ENCODE measurements at places on chromosomes 7 and 10.

DNA sequence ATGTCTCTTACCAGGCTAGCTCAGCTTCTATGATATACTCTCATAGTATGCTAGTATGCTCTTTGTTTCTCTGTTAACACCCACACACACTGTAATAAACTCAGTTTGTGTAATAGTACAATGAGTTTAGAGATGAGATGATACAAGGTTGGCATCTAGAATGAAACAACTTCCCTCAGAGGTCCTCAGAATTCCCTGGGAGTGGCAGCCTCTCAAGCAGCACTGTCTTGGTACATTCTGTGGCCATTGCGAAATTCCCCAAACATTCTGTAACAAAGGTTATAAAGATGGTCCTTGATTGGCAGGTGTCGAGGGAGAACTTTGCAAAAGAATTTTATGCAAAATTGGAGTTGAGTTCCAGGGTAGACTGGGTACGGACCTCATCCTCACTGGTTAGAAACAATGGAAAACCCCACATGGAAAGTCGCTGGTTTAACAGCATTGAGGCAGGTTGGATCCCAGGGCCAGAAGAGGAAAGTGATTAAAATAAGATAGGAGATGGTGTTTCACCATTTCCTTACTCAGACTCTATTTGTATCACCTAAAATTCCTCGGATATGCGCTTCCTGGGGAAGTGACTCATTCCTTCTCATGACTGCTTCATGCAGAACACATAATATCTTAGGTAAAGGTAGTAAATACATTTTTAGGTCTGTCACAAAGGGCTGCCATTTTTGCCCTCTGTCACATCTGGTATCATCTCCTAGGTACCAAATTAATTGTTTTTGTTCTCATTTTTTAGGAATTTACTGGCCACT is 657.8 kb downstream of the SORCS1 start:
- no peak for DNase-seq

DNA sequence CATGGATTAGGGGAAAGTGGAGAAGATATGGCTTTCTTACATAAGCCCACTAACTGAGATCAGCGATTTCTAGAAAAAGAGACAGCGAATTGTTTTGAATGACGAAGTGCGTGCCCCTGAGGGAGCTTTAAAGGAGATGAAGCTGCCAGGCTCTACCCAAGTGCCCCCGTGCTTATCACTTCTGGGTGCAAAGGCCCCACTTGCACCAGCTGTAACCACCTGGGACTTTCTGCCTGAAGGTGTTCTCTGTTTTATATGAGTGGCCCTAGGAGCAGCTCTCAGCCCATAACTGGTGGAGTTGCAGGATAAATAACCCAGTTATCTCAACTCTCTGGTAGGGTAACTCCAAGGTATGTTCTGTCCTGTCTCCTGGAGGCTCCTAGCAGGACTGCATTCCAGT is 20.4 kb upstream of the CARD11 start:
- no peak for DNase-seq

GRCh38 chr10:127150136-127150535 is 46.3 kb downstream of the INSYN2A start:
- no peak for DNase-seq

DNA sequence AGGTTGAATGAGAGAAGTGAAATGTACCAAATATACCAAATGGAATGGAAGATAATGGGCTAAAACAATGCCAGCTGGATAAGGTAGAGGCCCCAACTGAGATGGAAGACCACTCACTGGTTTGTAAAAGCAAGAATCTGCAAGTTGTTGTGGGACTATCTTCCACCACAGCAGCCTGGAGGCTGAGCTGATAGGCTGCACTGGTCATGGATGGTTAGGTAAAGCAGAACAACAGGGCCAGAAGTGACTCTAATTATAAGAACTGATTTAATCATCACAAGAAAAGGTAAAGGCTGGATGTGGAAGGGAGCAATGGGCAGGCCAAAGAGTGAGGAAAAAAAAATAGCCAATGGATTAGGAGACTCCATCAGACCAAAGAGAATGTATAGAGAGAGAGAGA is 11.8 kb downstream of the TFEC start:
- no peak for DNase-seq

DNA sequence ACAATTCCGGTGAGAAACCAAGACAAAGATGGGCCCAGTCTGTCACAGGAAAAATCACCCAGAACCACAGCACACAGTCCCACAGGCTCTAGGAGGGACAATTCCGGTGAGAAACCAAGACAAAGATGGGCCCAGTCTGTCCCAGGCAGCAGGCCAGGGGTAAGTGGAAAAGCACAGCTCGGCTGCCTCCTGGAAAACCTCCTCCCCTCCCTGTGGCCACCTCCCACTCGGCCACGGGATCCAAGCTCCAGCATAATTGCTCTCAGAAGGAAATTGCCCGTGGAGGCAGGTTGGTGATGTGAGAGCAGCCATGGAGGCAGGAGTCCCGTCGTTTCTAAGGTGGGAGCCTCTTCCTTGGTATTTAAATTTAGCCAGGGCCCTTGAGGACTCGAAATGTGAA is 95.7 kb downstream of the PLXNA4 start:
- no peak for DNase-seq

- DNase-seq = no peak
Measured at GRCh38 chr7:157306846-157307838, 29.7 kb upstream of the DNAJB6 start.

- no peak for DNase-seq
Measured at GRCh38 chr7:1200045-1200444, 32.6 kb upstream of the UNCX start.

- no peak for DNase-seq
Measured at GRCh38 chr7:101066833-101067177, 18.5 kb upstream of the TRIM56 start.

DNA sequence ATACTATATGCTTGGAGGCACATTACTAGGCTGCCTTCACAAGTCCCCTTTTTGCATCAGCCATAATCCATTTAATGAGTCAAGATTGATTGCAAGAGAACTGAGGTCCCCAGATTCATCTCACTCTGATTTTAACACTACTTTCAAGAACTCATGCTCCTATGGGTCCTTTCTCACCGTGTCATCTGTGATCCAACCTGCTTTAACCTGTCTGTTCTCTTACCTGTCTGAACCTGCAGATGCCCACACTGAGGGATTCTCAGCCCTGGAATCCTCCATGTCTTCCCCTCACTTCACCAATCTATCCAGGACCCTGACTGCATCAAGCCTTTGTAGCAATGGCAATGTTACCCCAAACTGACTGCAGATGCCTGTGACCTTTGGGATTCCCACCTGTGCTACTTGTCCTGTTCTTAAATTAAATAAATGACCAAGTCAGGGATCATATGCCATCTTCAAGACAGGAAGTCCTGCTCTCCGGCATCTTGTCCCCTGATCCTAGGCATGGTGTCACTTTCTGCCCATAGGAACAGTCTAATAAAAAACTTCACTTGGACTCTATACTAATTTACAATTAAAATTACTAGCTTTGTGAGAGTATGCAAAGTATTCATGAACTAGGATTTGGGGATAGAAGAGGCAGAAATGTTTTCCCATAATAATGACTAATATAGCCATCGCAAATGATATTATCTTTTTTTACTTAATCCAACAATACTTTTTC is 25.9 kb upstream of the GOT1 start:
- no peak for DNase-seq

GRCh38 chr10:74640134-74640921 is 186.1 kb upstream of the KAT6B start:
- DNase-seq = no peak

DNA sequence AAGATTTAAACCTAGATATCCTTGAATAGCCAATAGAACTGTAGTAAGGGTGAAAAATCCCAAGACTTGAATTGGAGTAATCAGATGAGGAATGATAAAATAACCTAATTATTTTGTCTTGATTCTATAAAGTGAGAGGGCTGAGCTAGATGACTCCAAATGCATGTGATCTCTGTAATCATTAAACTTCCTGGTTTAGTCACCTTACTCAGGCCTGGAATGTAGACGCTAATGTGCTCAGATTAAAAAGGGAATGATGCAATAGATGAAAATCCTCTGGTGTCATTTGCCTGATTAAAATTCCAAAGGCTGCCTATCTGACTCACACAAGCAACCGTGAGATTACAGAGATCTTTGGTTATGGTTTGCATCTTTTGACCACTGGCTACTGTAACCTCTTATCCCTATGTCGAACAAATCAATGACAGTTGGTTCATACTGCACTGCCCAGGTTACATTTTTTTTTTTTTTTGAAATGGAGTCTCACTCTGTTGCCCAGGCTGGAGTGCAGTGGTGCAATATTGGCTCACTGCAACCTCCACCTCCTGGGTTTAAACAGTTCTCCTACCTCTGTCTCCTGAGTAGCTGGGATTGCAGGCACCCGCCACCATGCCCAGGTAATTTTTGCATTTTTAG is 2.9 kb upstream of the HKDC1 start:
- no peak for DNase-seq

DNA sequence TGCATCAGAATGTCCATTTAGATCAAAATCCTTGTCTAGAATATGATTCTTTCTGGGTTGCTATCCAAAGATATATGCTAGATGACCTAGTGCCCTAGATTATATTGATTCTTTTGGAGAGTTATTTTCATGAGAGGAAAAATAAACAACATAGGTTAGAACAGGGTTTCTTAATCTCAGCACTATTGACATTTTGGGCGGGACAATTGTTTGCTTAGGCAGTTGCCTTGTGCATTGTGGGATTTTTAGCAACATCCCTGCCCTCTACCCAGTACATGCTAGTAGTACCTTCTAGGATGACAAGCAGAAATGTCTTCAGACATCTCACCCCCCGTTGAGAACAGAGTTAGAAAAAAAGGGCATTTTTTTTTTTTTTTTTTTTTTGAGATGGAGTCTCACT is 25.1 kb upstream of the LAMB1 start:
- DNase-seq = no peak

DNA sequence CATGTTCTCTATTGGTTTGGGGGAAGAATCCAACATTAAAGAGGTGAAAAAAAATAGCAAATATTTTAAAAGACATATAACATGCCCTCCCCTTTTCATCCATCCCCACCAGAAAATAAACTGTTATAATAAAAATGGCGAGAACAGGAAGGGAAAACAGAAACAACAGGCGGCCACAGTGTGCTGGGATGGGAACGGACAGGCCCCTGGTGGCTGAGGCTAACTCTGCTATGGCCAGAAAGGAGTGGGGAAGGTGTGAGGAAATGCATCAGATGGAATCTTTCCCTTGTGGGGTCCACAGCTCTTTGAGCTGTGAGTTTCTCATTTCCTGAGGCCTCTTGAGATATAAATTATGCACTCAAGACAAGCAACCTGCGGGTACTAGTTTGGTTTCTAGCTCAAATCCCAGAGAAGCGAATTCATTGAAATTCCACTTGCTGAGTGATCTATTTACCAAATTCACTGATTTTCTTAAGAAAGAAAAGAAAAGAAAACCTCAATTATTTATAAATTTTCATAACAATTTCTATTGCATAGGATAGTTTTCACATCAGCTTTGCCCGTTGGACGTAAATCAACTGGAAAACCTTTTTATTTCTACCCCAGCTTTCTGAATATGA is 139.5 kb downstream of the BMPER start:
- no peak for DNase-seq

DNA sequence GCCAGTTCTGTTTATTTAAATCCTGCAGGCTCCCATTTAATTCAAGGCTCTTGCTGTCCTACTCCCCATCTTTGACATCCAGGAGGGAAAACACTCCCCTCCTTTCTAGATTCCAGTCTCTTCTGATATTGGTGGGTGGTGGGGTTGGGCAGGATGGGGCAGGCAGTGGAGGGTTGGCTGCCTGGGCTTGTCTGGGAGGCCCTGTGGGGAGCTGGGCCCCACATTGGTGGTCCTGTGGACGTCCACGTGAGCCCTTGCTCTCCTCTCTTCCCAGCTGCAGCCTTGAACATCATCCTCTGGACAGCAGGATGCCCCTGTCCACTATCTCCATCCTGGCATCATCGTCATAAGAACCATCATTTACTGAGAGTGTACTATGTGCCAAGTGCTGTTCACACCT is 108.9 kb upstream of the PCBD1 start:
- no peak for DNase-seq

DNA sequence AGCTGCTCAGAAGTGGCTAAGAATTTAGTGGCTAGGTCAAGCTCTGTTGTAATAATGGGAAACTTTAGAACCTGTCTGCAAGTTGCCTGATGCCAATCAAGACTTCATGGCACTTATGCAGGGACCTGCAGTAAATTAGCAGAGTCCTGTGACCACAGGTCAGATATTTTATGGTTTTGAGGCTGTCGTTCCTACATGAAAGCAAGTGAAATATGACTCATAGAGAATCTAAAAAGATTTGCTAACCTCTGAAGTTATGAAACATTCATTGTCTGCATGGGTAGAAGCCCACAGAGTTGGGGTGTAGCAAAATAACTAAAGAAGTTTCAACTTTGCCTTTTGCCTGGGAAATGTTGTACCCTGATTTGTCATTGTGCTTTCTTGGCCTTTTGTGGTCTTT is 32.3 kb downstream of the SLC39A12 start:
- no peak for DNase-seq

GRCh38 chr10:129972145-129972965 is 8.3 kb upstream of the EBF3 start:
- DNase-seq = no peak

- DNase-seq = no peak
Measured at GRCh38 chr10:128147064-128147463, 20.8 kb upstream of the MKI67 start.

All from omental fat pad (tissue), 4 donors.